ENCODE measurements at places on chromosomes 5 and 9.

- DNase-seq: peak; percentile 45
Observed at GRCh38 chr9:4970970-4971641, 14.0 kb upstream of the JAK2 start.

- no peak for DNase-seq
Observed at GRCh38 chr9:114034196-114034595, 43.9 kb downstream of the AMBP start.

DNA sequence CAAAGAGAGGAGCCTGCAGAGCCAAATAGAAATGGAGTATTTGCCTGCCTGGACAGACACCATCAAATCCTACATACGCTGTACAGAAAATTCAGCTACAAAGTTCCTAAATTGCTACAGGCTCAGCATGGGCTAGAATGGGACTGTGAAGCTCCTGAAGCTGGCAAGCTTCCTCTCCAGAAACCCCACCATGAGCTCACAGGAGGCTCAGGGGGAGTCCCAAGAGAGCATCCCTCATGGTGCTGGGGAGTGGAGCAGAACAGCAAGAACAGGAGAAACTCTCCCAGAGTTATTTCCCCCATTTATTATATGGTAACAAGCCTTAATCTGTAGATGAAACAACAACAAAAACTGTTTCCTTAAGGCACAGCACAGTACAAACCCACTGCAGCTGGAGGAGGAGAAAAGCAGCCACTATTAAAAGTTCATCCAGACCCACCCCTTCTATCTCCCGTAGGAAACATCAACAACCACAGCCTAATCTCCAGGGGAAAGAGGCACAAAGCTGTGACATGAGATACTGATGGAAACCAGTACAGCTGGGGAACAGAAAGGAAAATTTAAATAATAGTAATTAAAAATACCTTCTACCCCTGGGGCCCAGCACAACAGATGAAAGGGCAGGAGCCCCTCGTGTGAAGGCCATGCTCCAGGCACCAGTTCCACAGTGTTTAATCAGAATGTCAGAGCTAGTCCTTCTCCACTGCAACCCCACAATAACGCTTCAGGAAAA is 548.5 kb downstream of the MTRR start:
- no peak for DNase-seq

DNA sequence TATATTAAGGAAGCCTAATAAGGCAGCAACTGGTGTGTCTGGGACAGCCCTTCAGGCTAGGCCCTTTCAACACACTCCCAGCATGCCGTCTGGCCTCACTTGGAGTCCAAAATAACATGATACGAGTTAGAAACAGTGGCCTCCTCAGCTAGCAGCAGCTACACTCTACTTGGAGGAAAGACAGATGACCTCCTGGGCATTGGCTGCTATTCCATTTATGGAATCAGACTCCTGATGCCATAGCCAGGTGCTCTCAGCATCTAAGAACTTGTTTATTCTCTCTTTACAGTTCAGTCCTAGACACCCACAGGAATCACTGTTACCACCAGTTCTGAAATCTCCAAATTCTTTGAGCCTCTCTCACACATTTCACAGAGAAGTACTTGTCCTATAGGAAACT is 31.8 kb downstream of the RUSC2 start:
- no peak for DNase-seq

Measured in stimulated activated CD4-positive, alpha-beta T cell treated with anti-CD3 and anti-CD28 coated beads, Interleukin-1b, Interleukin-23, amount 100 ng/mL, for 4 hours (primary cell).